ENCODE measurements at places on chromosomes 2 and 18.

- no peak for DNase-seq
Measured at GRCh38 chr2:191560411-191560980, 117.4 kb upstream of the NABP1 start.

DNA sequence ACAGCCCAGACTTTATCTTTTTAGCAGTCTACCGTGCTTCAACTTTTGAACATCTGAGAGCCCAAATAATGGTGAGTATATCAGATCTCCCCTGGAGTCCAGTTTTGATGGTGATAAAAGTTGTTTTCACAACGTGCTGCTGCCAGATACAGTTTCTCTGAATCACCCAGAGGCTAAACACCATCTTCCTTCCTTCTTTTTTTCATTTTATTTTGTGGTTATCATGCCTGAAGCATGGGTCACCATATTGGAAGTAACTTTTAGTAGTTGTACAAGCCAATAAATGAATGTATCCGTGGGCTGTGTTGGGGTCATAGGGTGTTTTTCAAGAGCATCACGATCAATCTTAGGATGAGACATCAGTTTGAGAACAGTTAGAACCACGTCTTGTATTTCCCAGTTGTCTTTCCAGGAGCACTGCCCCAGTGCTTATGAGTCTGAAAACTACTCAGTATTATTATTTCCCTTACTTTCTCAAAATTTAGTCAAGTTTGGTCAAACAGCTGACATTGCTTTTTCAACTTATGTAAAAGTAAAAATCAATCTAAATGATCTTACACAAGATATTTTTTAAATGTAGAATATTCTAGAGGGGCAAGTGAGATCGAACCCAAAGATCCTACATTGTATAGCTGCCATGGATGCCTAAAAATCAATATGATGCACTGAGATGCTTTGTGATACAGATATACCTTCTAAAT, 311.4 kb downstream of the CTNNA2 start:
- no peak for DNase-seq

GRCh38 chr2:12061286-12062052, 315.0 kb downstream of the LPIN1 start:
- no peak for DNase-seq

DNA sequence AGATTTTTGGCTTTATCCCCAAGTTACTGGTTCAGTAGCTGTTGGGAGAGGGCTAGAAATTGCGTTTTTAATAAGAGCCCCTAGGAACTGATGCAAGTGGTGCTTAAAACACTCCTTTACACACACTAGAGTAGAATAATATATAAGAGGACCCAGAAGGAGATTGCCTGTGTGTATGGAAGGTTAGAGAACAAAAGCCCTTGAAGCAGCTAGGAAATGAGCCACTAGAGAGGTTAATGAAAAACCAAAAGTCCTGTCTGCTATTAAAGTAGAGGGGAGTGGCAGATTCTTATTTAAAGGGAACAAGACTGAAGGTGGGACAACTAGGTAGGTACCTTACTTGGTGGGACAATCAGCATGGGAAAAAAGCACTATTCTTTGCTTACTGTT, 14.4 kb upstream of the SLC39A10 start:
- DNase-seq: no peak

DNA sequence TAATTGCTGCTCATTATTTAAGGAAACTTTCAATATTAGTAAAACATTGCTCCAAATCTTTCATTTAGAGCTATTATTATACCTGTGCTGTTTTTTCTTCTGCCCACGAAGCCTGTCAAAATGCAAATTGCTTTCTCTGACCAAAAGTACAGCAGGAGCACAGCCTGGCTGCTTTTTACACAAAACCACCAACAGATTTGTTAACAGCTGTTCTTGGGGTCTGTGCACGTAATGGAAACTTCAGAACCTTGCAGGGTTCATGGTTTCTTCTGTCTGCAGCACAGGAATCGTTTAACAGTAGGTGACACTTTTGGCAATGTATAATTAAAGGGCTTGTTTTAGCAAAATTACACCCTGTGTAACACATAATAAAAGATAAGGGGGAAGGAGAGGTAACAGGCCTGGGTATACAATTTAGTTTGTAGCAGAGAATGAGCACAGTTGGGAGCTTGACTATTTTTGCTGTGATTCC, 447.3 kb downstream of the KCNJ3 start:
- no peak for DNase-seq

- no peak for DNase-seq
Measured at GRCh38 chr2:4139731-4140130, 436.4 kb downstream of the DCDC2C start.

DNA sequence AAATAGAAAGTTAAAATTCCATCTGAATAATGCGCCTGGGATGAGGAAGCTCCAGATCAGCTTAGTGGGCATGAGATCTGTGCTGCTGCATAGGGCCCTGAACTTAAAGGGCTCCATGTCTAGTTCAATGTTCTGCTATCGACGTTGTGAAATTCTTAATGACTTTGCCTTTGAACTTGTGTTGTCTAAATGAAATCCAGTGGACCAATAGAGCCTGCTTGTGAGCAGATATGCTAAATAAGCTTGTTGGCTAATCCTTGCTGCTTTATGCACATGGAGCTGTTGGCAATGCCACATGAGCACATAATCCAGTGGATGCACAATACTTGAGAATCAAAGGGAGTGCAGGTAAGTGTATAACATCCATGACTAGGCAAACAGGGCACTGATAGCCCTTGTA, 228.6 kb downstream of the TNS1 start:
- no peak for DNase-seq

GRCh38 chr2:16729335-16729734, 63.7 kb upstream of the CYRIA start:
- no peak for DNase-seq

DNA sequence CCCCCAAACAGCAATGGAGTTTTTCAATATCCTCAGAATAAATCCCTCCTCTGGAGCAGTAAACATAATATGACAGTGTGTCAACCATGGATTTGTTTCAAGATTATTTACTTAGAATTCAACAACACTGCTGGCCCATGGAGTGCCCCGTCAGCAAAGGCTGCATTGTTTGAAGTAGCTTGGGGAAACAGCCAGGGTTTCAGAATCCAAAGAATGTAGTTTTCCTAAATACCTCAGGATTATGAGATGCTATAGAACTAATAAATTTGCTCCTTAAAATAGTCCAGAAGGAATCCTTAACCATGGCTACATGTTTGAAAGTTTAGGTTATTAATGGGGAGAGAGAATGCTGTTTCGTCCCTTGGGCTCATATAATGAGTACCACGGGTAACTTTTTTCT, 13.1 kb upstream of the CETN1 start:
- DNase-seq: no peak

- DNase-seq: no peak
Measured at GRCh38 chr2:20365249-20365817, 14.7 kb upstream of the PUM2 start.

DNA sequence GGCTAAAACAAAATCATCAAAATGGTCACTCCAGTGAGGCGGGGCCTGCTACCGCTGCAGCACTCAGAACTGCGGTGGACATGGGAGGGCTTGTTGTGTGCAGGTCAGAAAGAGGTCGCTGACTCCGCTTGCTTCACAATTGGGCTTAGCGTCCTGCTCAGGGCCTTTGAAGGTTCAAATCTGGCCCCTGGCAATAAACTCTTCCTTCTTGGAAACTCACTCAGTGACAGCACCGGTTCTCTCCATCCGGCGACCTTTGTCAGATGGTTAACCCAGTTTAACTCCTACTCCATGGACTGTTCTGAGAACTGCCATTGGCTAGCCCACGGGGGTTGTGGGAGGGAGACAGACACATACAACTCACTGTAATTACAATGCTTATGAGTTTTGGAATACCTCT, 29.0 kb upstream of the LAPTM4A start:
- DNase-seq: no peak

GRCh38 chr2:121321476-121321875, 36.5 kb upstream of the TFCP2L1 start:
- DNase-seq: no peak

DNA sequence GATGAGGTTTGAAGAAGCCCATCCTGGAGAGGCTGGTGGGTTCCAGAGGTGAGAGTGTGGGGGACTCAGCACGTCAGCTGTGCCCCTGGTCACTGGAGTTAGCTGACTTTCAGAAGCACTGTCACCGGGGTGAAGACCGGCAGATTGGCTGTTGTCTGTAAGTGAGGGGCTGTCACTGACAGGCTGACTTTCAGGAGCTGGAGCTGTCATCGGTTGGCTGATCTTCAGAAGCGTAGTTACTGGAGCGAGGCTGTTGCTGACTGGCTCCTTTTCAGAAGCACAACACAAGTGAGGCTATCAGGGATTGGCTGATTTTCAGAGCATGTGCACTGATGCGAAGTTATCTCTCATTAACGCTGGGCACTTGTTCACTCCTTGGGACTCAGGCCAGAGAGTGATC, 738.4 kb upstream of the ID2 start:
- DNase-seq: no peak

- no peak for DNase-seq
Measured at GRCh38 chr2:71327916-71328315, 3.7 kb upstream of the ZNF638 start.

DNA sequence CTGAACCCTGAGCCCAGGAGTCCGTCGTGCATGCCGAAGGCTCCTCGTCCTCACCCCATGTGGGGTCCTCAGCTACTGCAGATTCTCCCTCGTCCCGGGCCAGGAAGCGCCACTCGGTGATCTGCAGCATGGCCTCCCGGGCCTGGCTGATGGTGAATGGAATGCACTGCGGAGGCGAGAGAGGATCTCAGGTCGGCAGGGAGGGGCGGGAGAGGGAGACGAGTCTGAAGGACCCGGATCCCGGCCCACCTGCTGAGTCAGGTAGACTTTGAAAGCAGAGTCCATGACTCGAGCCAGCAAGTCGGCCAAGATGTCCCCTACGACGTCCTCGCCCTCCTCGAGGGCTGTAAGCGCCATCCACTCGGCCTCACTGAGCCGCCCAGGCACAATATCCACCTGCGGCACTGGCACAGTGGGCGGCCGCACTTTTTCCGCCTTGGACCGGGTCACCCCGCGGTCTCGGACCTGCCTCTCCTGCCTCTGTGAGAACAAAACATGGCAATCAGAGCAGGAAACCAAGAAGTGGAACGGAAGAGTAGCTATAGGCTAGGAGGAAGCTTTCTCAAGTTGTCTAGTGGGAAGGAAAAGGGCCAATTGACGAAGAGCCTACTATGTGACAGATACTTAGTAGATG, 5.5 kb downstream of the C2orf81 start:
- no peak for DNase-seq

GRCh38 chr18:34224423-34225217, at the start of gene NOL4:
NOL4 (minus strand) TSS chr18:34224913; CDS start chr18:34223253, 1,660 bp downstream.
- no peak for DNase-seq

GRCh38 chr2:191012845-191013681, 908 bp downstream of the STAT1 start:
- DNase-seq: no peak

DNA sequence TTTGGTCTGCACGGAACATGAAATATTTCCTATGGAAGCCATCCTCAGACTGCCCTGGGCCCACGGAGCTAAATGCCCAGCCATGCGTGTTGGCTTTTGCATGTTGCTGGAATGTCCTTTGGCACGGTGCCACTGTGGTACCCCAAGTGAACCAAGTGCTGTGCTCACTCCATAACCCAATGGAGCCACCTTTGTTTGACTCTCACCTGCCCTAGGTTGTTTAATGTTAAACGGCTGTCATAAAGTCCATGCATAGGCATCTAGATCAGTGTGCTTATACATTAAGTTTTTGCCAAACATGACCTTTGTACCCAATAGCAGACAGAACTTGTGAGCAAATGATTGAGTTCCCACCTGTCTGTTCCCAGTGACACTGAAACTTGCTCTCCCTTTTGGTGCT, 59.9 kb upstream of the TMEM87B start:
- DNase-seq: no peak

DNA sequence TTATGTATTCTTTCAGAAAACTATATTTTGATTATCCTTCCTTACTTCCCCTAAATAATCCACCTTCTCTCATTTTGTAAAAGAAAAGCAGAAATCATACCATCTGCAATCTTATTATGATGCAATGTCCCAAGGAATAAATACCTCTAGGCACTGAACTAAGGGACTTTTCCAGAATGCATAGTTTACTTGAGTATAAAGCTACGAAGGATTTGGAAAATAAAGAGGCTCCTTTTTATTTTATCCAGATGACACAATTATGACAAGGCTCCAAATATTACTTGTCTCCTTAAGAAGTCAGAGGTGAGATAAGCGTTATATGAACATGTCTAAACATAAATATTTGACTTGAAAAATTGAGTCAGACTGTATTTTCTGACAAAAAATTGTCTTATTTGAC, 72.1 kb downstream of the COL3A1 start:
- no peak for DNase-seq

DNA sequence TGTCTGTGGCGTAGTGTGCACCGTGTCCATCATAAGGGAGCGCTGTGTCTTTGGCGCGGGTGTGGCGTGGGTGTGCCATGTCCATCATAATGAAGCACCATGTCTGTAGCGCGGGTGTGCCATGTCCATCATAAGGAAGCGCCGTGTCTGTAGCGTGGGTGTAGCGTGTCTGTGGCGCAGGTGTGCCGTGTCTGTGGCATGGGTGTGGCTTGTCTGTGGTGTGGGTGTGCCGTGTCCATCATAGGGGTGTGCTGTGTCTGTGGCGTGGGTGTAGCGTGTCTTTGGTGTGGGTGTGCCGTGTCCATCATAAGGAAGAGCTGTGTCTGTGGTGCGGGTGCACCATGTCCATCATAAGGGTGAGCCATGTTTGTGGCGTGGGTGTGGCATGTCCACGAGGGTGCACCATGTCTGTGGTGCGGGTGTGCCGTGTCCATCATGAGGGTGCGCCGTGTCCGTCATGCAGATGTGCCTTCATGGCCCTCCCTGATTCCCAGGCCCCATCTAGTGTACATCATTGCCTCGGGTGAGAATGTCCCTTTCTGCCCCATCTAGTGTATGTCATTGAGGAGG, 275.0 kb downstream of the GBX2 start:
- DNase-seq: no peak

DNA sequence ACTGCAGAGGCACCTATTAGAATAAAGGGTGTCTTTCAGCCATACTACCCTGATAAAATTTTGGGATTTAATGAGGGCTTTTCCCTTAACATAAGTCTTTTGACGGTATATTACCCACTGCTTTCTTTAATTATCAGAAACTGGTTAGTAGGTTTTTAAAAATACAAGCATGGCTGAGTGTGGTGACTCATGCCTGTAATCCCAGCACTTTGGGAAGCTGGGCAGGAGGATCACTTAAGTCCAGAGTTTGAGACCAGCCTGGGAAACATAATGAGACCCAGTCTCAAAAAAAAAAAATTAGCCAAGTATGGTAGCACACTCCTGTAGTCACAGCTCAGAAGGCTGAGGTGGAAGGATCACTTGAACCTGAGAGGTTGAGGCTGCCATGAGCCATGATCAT, 16.1 kb downstream of the CPSF3 start:
- no peak for DNase-seq

DNA sequence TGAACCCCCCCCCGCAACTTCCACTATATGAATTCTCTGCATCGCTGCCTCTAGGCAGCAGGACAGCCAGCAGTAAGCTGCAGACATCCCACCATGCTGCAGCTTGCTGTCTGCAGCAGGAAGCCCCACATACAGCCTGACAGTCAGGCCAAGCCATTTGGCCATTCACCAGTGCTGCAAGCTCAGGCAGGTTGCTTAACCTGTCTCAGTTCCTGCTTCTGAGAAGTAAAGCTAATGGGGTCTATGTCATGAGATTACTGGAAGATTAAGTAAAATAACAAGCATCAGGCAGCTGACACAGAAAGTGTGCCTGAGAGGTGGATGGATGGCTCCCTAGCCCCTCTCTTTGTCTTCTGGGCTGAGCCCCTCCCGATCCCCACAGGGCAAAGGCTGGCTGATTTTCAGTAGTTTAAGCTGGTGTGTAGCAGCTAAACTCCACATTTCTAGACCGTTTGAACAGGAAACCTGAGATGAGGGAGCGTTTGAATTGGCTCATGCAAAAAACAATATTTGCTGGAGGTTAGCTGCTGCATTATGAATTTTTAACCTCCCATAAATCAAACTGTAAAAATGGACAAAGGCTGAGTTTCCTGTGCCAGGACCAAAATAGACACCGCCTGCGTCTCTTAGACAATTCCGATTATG, 193.8 kb upstream of the ARL4C start:
- no peak for DNase-seq

Data from stimulated activated CD4-positive, alpha-beta T cell treated with anti-CD3 and anti-CD28 coated beads, Interleukin-1b, Interleukin-23, amount 100 ng/mL, for 24 hours (primary cell).